ENCODE measurements at places on chromosomes 3 and 15. TPM values are rescaled to one million over a fixed set of nuclear protein-coding genes. Genes with fewer than 3 reads are reported as not detected.

The CEMIP gene
- 0.64 TPM for total RNA-seq

DNA sequence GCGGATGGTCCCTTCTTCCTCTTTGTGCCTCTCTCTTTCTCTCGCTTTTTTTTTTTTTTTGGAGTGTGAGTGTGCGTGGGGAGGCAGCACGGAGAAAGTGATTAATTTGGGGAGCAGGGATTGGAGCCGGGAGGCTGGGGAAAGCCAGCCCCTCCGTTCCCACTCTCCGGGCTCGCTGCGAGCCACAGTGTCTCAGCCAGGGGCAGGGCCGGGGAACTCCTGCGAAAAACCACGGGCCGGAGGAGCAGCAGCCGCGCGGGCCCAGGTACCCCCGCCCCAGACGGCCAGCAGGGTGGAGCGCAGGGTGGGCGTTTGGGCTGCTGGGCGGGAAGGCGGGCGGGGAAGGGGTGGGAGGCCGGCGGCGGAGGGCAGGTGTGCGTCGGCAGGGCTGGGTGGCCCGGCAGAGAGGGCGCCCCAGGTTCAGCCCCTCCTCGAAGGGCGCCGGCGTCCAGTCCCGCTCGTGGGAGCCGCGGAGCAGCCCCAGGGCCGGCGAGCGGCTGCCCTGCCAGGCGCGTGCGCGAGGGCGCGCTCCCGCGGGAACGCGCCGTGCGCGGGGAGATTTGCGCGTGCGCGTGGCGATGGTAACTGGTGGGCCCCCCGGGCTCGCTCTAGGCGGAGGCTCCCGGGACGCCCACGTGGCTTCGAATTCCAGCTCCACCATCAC is 1.4 kb downstream of the CHL1 start:
- H3K27ac ChIP-seq: no peak overlapping the region
- peaks cover 8% of the 10 kb centered on the region for H3K27me3 ChIP-seq
- H3K4me1 ChIP-seq: no peaks in the 10 kb centered on the region
- no peak overlapping the region for H3K4me3 ChIP-seq
- H3K36me3 ChIP-seq: no peaks in the 10 kb centered on the region

DNA sequence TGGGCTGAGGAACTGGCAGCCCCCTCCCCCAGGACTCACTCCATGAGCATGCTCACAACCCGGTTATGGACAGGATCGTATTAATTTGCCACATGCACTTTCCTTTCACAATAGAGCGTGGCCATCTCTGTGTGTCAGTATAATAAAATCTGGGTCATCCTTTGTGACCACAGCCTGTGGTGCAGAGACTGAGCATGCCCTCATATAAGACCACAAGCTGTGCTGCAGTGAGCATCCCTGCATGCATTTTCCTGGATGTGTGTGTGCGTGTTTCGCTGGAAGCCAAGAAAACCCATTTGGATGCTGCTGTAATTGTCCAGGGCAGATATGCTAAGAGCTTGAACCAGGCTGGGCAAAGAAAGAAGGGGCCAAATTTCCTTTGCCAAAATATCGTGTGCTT is 39.7 kb downstream of the CYP11A1 start:
- no peaks in the 10 kb centered on the region for H3K36me3 ChIP-seq
- no peak overlapping the region for H3K4me3 ChIP-seq
- no peaks in the 10 kb centered on the region for H3K4me1 ChIP-seq

DNA sequence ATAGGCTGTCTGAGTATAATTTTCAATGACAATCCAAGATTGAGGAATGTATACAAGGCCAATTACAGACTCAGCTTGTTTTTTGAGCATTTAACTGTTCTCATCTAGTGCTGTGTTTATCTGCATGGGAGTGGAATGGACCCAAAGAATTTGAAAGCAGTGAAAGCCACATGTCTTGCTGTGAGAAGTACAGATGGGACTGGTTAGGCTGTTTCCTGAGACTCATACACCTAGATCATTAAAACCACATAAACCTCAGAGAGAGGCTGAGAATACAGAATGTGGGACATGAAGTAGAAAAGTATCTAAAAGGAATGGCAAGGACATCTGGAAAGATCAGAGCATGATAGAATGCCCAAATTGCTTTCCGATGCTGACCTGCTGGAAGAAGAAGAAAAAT is 224.6 kb downstream of the NLGN1 start:
- no peak overlapping the region for H3K4me3 ChIP-seq
- no peaks in the 10 kb centered on the region for H3K4me1 ChIP-seq
- no peak for DNase-seq
- no peak overlapping the region for H3K27ac ChIP-seq
- no peaks in the 10 kb centered on the region for H3K36me3 ChIP-seq
- H3K27me3 ChIP-seq: no peaks in the 10 kb centered on the region

GRCh38 chr15:31001702-31002101 is 10.3 kb upstream of the MTMR10 start:
- H3K36me3 ChIP-seq: no peaks in the 10 kb centered on the region
- H3K4me1 ChIP-seq: no peaks in the 10 kb centered on the region
- H3K27me3 ChIP-seq: no peaks in the 10 kb centered on the region
- H3K4me3 ChIP-seq: no peak overlapping the region

Data from right lobe of liver (tissue), 6 donors.